Activated T-helper 1 cell treated with anti-CD3 and anti-CD28 coated beads, Interleukin-12 subunit alpha, Interleukin-12 subunit beta, Interleukin-2, Interleukin-4 antibody, amounts not matched to agents 30 ng/mL and 10 ng/mL and 1 ng/mL, durations not matched to agents 14 hours and 24 hours and 36 hours (primary cell): ENCODE measurements at places on chromosomes 5 and 9. TPM values are rescaled to one million over a fixed set of nuclear protein-coding genes. Genes with fewer than 3 reads are reported as not detected.

DNA sequence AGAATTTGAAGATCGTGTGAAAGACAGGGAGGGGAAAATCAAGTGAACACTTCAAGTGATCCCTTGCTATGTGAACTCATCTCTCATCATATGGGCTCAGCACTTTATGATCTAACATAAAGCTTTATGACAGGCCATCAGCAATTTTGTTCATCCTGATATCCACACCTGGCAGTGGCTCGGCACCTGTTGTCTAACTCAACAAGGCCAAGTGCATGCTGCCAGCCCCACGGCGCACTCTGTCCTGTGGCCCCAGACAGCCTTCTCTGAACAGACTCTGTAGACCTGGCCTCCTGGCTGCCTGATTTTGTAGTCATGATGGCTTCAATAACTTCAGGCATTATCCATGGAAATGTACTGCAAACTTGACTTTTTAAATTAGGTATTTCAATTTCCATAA is 106.3 kb downstream of the MEF2C start:
- no peak overlapping the region for H3K27ac ChIP-seq
- no peaks in the 10 kb centered on the region for H3K36me3 ChIP-seq
- H3K4me1 ChIP-seq, result no peaks in the 10 kb centered on the region
- no peak overlapping the region for H3K4me3 ChIP-seq

GRCh38 chr9:138105561-138106505 is 228.3 kb downstream of the CACNA1B start:
- no peaks in the 10 kb centered on the region for H3K36me3 ChIP-seq
- no peak for DNase-seq
- H3K4me1 ChIP-seq, result no peaks in the 10 kb centered on the region

CCL21 gene
- not detected in 2 replicates for total RNA-seq

- peaks cover 8% of the 10 kb centered on the region for H3K27me3 ChIP-seq
- no peak for DNase-seq
- no peaks in the 10 kb centered on the region for H3K36me3 ChIP-seq
Observed at GRCh38 chr5:108639366-108639765, 108.3 kb upstream of the FER start.

- DNase-seq, result no peak
- H3K27me3 ChIP-seq, result peaks cover 44% of the 10 kb centered on the region
- peak within 1 kb of the TSS; percentile 22 for H3K4me3 ChIP-seq
- peak within 1 kb of the TSS; percentile 58 for H3K27ac ChIP-seq
- no peaks in the 10 kb centered on the region for H3K4me1 ChIP-seq
- H3K36me3 ChIP-seq, result no peaks in the 10 kb centered on the region
Observed at GRCh38 chr5:114361724-114362196, at the start of gene KCNN2. TSS of gene KCNN2 (plus strand) at chr5:114362070. CDS start at chr5:114362140, 70 bp downstream.

DDX46 gene
- total RNA-seq, result 78.3 and 84.4 TPM in 2 replicates
